Liver (tissue), 10 donors: ENCODE measurements at places on chromosomes 2 and 18. TPM values are rescaled to one million over a fixed set of nuclear protein-coding genes. Genes with fewer than 3 reads are reported as not detected.

CDCA7 gene
- total RNA-seq, result 0.08 TPM

DNA sequence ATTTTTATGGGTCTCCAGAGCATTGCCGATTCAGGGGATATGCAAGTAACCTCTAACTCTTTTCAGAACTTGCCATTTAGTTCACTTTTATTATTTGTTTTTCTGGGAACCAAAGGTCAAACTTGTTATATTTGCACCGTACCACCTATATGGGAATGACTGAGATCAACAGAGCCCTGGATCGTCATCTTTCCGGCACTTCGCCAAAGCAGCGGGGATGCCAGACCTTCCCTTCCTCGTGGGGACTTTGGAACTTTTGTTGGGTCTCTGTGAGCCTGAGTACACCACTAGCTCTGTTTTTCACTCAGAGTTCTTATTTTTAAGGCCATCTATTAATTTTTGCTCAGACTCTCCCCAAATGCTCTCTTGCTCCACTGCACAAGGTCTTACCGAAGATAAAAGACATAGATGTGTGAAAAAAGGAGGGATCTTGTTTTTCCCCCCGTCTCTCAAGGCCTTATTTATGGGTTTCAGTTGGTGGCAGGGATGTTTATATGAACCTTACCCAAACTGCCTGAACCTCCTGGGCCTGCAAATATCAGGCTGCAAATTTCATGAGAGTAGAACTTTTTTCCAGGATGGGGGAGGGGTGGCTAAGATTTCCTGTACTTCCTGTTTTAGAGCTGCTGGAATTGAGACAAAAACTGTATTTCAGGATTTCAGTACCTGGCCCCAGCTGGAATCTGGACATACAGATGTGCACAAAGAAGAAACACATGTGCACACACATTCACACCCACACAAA lies 350.3 kb downstream of the HRH4 start:
- DNase-seq, result no peak

RAX gene
- not detected for total RNA-seq

UBE2E3 gene
- total RNA-seq, result 30.6 TPM

DNA sequence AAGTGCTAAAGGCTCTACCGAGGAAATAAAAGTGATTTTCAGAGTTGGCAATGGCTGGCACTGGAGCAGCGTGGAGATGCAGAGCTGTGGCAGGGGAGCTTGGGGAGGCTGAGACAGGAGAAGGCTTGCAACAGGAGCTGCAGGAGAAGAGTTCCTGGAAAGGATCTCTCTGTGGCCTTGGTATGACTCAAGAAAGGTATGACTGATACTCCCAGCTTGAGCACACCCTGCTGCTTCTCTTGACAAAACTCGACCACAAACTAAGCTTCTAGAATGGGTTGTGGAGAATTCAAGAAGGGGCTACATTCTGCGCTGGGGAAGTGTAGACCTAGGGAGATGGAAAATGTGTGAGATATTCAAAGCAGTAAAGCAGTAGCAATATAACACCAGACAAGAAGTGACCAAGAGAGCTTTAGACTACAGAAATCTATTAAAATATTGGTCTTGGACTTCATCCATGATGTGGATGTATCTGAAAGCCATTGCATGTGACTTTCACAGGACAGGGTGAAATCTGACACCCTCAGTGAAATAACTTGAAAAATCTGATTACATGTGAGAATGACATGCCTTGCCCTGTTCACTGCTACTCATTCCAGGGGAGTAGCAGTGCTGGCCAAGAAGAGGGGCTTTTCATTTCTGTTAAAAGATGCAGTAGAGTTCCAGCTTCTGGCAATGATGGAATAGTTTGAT lies 41.5 kb downstream of the SUCLG1 start:
- no peak for DNase-seq

GRCh38 chr2:100126201-100126600 lies 16.2 kb downstream of the AFF3 start:
- DNase-seq, result no peak

DNA sequence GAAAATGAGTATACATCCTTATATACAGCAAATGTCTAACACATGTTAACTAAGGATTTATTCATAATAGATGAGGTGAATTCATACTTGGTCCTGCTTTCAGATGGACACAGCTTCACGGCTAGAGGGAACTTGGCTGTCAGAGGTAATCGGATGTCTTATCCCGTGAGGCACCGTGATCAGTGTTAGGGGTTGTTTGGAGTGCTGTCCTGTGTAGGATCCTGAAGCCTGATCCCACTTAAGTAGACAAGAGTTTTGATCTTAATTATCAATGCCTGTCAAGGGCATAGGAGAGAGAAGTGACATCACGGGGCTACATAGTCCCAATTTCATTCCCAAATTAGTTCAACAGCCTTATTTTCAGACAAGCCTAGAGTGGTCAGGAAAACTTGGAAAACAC lies 204.6 kb downstream of the RNF144A start:
- DNase-seq, result no peak

DNA sequence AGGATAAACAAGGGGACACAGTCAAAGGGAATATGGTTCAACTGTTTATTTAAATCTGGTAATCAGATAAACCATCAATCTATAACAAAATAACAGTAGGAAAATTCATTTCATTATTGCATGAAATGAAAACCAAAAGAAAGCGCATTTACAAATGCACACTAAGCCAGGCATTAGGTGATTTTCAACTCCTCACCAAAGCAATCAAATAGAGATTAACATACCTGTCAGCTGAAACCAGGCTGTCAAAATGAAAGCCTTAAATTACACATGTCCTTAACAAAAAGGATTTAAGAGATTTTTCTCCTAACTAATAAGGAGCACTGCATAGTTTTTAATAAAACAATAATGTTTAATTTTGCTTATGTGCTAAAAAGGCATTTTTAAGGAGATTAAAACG lies 23.0 kb downstream of the STK39 start:
- DNase-seq, result no peak

- DNase-seq, result no peak
Measured at GRCh38 chr2:197477797-197478196, 21.8 kb downstream of the HSPD1 start.

- DNase-seq, result no peak
Measured at GRCh38 chr2:151657667-151658076, 76.6 kb downstream of the NEB start.

- DNase-seq, result no peak
Measured at GRCh38 chr2:120762341-120763061, 26.8 kb downstream of the GLI2 start.

DNA sequence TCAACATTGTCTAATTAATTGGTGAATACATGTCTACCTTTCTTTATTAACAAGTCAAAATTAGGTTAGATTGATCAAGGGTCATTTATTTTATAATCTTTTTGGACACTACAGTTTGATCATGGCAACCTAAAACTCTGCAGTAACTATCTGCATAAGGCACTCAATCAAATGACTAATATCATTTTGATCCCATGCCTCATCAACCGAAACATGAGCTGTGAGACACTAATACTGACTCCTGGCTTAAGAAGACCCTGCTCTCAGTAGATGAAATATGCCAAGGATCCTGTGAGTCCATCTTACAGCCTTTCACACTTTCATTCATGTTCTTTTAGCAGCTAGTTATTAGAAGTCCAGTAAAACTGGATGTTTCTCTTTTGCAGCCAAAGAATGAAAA lies 169.4 kb upstream of the CAVIN2 start:
- DNase-seq, result no peak

DNA sequence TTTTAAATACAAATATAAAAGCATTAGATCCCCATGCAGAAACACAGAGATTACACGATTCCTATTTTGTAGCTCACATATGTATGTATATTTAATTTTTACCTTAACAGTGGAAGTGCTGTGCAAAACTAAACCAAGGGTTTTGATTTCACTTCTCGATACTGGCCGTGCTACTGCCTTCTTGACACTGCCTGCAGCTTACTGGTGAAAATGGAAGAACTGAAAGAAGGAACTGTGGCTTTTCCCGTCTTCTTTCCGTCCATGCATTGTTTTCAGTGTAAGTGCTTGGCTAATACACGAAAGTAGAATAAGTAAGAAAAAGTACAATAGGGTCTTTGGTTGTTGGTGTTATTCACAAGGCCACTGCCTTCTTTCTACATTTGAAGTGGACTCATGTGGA lies 129.5 kb downstream of the NDUFA10 start:
- no peak for DNase-seq

SFT2D3 gene
- total RNA-seq, result 4.7 TPM

SCN3A gene
- 0.50 TPM for total RNA-seq

ASXL3 gene
- total RNA-seq, result 0.19 TPM

CPLX4 gene
- total RNA-seq, result not detected

CAD gene
- total RNA-seq, result 18.7 TPM

GRCh38 chr2:241598061-241598460 lies 38.9 kb downstream of the THAP4 start:
- no peak for DNase-seq

- DNase-seq, result no peak
Measured at GRCh38 chr18:6024745-6025248, 129.5 kb upstream of the TMEM200C start.

- no peak for DNase-seq
Measured at GRCh38 chr18:13386891-13387801, 168.6 kb downstream of the LDLRAD4 start.

DNA sequence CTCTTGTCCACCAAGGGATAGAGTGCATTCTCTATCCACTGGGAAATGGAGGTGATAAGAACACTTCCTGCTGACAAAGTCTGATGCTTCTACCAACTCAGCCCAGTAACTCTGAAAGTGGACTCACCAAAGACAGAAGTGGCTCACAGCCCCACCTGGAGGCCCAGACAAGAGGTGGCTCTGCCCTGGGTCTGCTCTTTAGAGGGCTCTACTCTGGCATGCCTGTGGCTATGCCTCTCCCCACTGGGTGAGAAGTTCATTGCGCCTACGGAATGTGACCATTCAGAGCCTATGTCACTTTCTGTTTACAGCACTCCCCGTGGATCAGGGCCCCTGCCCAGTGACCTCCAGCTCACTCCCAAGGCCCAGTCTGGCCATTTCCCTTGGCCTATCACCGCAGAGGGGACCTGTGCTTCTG lies 13.5 kb upstream of the XDH start:
- DNase-seq, result no peak

DNA sequence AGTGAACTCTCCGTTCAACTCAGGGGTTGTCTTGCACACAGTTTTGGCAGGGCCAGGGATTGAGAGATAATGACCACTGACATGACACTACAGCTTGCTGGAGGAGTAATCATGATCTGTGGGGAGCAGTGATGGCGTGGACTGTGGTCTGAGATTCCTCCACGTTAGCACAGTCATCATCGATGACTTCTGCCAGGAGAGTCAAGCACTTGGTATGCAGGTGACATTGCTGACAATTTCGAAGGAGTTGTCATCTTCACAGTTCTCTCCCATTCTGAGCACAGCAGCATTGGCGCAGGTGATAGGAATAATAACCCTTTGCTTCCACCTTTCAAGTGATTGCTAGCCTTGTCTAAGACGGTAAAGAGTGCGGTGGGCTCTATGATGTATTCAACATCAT lies 79.8 kb downstream of the SGPP2 start:
- no peak for DNase-seq

- no peak for DNase-seq
Measured at GRCh38 chr2:29245742-29246382, 130.6 kb downstream of the CLIP4 start.

MBD5 gene
- 13.3 TPM for total RNA-seq

CIB4 gene
- not detected for total RNA-seq

- no peak for DNase-seq
Measured at GRCh38 chr2:56130463-56131070, 53.2 kb upstream of the CCDC85A start.

DSEL gene
- total RNA-seq, result 4.8 TPM

DSG4 gene
- not detected for total RNA-seq

- no peak for DNase-seq
Measured at GRCh38 chr18:35478520-35479435, 19.0 kb downstream of the INO80C start.

ANKAR gene
- total RNA-seq, result 8.4 TPM

POTEC gene
- not detected for total RNA-seq

GRCh38 chr2:234679301-234679740 lies 182.4 kb upstream of the ARL4C start:
- no peak for DNase-seq

- no peak for DNase-seq
Measured at GRCh38 chr2:176902454-176902853, 310.1 kb upstream of the HNRNPA3 start.

GRCh38 chr18:41660654-41661053 lies 294.4 kb upstream of the PIK3C3 start:
- no peak for DNase-seq

DNA sequence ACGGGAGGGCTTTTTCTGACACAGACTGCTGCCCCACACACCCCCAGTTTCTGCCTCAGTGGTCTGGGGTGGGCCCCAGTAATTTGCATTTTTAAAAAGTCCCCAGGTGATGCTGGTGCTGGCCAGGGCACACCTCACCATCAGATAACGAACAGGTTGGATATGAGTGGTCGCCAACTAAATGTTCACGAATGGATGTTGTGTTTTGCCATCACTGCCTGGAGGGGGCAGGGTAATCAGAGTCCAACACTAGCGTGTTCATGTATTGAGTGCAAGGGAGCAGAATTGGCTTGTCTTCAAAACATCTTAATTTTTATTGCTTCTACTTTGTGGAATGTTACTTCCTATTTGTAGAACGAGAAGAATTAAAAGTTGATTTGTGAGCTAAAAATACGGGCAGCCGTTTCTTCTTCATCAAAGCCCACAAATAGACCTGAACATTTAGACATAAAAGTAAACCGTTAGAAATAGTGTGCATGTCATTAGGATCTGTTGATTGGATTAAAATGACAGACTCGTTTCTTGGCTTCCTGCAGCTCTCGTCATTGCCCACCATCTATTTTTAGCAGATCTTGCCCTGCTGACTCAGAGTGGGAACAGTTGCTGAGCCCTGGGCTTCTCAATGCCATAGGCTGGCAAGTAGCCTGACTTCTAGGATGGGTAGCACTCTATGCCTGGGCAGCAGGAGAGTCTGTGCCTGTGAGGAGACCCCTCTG lies 45.2 kb downstream of the NCK2 start:
- no peak for DNase-seq

DNPEP gene
- total RNA-seq, result 58.4 TPM

ZFAND2B gene
- 29.8 TPM for total RNA-seq

DNA sequence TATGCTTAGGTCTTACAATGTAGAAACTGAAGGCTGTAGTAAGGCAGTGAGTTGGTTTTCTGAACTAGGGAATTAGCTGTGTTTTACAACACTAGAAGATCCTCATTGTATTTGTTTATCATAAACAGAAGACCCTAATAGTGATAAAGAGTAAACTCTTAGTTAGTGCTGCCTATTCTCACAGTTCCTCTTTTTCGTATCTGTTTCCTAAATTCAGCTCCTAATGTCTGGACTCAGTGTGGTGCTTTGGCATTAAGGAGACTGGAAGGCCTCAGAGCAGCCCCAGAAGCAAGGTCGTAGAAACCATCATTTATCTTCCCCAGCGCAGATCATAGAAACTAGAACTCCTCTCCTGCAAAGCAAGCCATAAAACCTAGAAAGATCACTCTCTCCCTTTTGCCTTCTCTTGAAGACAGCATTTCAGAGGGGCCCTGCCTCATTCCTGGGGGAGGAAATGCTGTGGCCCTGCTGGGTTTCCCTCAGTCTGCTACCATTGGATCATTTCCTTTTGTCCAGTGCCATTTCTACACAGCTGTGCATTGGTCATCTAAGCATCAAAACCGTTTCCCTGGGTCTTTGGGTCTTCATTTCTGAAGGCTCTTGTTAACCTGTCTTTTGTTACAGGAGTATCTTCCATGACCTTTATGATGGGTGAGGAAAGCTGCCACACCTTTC lies 4.7 kb downstream of the ACP1 start:
- DNase-seq, result no peak

GRCh38 chr18:63868546-63868945 lies 19.0 kb upstream of the SERPINB2 start:
- no peak for DNase-seq

DNAJC27 gene
- 3.6 TPM for total RNA-seq

GRCh38 chr2:11856095-11856494 lies 109.7 kb downstream of the LPIN1 start:
- DNase-seq, result no peak

GALNT3 gene
- 2.2 TPM for total RNA-seq
